Effector CD4-positive, alpha-beta T cell (primary cell): ENCODE measurements at places on chromosomes 7 and 10.

DNA sequence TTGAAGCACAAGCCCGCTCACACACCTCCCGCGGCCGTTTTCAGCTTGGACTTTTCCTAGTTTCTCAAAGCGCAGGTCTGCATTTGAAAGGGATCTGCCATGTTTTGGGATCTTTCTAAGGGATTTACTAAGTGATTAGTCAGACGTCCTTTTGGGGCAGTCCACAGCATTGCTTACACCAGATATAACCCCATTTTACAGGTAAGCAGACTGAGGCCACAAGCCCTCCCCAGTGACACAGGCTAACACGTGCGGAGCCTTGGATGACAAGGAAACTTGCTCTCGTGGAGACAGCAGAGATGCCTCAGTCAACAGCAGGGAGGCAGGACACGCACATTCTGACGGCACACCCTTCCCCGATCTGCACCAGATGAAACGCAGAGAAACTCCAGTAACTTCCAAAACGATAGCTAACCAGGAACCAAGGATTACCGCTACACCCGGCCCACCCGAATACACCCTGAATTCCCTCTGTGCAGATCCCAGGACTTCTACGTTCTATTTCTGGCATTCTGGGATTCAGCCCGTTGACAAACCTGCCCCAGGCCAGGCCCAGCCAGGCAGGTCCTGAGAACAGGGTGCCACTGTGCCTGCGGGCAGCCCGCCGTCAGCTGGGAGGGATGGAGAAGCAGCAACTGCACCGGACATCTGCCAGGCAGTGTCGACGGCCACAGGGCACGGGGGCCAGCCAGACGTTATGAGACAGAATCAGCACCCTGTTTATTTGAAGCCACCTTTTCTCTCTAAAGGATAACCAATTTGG lies 27.9 kb downstream of the FOXL3 start:
- no peak for DNase-seq

- no peak for DNase-seq
Observed at GRCh38 chr10:11535346-11535959, 76.0 kb downstream of the USP6NL start.

DNA sequence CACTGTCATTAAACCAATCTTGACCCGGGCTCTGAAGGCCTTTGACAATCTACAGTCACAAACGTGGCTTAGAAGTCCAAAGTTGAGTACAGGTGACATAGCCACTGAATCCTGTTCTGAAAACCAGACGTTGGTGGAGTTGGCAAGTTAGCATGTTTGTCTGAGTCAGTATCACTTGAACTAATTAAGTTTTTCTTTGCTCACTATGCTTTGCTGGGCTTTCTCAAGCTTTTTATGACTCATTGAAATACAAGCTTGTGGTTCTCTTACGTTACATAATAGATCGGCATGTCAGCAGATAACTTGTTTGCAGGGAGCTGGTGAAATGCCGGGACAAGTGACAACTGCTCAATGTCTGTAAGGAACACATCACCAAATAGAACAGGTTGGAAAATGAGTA lies 53.8 kb downstream of the ARL5B start:
- no peak for DNase-seq

- no peak for DNase-seq
Observed at GRCh38 chr10:61558188-61558587, 104.5 kb upstream of the CABCOCO1 start.

- no peak for DNase-seq
Observed at GRCh38 chr7:122887198-122887597, 938 bp upstream of the CADPS2 start.

- no peak for DNase-seq
Observed at GRCh38 chr7:134783294-134784069, 4.0 kb downstream of the CALD1 start.

DNA sequence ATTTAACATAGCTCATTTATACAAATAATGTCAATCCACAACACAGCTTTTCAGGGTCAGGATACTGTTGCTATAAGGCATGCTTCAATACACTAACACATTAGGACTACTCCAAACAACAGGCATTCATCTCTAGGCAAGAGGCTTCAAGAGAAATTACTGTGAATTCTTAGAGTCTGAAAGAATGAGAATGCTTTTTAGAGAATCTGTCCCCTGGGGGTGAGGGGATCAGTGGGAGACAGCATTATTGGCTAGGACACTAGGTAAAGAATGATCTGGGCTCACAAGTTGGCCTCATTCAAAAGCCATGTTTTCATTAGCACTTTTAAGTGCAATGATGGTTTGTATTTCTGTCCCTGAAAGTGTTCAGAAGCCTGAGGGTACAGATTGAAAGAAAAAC lies 132.6 kb downstream of the SEMA3D start:
- DNase-seq = no peak

- DNase-seq = no peak
Observed at GRCh38 chr7:22115689-22116088, 170.0 kb upstream of the CDCA7L start.

DNA sequence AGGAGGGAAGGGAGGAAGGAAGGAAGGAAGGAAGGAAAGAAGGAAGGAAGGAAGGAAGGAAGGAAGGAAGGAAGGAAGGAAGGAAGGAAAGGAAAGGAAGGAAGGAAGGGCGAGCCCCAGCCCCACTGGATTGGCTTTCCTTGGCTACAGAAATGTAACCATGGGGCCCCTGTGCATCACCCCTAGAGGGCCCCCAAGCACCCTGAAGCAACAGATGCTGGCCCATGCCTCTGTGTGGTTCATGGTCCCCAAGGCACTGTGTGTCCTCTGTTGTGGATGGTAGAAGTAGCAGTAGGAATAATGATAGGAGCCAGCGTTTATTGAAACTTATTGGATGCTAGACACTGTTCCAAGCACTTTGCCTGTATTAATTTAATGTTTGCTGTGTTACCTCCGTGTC lies 116.6 kb upstream of the MACROH2A2 start:
- no peak for DNase-seq

DNA sequence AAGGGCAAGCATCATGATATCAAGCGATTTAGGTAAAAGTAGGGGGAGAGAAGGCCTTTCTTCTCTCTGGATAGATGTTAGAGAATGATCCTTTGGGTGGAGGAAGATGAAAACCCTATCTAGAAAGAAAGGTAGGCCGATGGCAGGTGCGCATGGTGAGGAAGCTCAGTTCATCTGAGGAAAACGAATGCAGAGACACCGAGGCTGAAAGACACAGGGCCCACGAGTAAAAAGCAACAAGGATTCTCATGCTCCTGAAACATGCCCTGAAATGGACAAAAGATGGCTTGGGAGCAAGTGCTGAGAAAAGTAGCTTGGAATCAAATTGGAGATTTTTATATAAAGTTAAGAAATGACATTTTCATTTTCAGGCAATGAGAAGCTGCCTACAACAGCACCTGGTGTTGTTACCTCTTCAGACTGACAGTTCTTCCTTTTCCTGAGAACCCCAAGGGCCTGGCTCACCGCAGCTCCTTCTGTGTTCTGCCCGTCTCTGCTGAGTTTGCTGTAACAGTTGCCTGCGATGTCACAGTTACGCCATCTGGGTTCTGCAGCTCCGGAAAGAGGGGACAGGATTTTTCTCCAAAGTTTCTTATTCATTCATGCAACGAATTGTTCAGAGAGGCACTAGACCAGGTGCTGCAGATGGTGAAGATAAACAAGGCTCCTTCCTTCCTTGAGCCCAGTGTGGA lies 402.0 kb upstream of the KLF6 start:
- DNase-seq = no peak

GRCh38 chr10:20771051-20771450 lies 126.1 kb downstream of the NEBL start:
- no peak for DNase-seq

DNA sequence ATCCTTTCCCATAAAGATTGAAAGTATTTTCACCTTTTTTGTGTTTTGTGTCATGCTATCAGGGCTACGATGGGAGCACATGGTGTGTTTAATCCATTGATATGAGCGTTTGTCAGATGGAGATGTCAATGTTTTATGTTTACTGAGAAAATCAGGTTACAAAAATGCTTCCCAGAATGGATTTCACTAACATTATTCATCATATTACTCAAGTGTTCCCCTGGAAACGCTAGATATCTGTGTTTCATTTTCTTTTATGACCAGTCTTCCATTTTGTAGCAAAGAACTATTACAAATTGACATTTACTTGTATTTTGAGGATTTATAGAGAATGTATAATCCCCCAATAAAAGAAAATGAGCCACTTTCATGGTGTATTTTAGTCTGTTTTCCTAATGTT lies 293.5 kb upstream of the AKR1E2 start:
- no peak for DNase-seq

DNA sequence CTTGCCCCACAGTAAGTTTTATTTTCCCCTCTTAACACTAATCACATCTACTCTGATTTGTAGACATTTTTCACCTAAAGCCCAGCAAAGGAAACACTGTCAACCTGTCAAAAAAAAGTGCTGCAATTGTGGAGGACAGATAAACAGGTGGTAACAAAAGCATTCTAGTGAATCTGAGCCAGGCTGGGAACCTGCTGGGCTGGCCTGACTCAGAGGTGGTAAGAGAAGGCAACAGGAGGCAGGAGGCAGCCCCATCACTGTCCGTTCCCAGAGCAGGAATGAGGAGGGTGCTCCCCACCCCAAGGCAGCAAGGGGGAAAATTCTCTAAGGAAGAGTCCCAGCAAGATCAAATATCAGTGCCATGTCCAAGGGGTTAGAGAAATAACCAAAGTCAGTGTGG lies 19.5 kb upstream of the HERPUD2 start:
- DNase-seq = no peak

DNA sequence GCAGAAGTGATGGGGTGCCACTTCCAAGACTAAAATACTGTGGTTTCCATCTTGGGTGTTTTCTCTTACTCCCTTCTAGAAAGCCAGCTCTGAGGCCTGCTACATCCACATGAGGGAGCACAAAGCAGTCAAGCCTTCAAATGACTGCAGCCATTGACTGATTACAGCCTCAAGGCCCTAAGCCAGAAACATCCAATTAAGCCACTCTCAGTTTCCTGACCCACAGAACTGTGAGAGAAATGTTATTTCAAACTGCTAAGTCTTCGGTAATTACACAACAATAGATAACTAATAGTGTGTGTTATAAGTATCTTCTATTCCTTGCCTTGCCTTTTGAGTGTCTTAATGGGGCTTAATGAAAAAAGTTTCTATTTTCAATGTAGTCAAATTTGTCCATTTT lies 24.8 kb downstream of the BRAF start:
- no peak for DNase-seq

DNA sequence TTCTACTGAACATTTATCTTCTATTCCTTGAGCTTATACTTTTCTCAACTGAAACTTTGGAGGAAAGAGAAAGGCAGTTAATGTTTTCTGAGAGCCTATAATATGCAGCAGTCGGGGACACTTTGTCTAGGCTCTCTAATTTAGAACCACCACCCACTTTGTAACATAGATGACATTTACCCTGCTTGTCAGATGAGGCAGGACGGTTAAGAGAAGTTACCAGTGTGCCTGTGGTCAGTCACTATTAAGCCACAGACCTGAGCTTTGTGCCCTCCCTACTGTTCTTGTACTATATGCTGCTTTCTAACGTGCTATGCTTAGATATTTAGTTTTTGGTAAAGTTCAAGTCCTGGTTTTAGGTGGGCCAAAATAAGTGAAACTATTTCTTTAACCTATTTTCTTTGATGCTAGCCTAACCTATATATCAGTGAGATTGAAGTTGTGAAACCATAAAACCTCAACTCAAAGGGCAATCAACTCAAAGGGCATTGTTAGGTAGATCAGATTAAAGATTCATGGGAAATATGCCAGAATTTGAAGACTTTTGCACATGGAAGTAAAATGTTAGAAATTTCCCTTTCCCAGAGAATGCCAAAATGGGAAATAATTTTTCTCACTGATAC lies 156.5 kb upstream of the AGR3 start:
- DNase-seq = no peak

DNA sequence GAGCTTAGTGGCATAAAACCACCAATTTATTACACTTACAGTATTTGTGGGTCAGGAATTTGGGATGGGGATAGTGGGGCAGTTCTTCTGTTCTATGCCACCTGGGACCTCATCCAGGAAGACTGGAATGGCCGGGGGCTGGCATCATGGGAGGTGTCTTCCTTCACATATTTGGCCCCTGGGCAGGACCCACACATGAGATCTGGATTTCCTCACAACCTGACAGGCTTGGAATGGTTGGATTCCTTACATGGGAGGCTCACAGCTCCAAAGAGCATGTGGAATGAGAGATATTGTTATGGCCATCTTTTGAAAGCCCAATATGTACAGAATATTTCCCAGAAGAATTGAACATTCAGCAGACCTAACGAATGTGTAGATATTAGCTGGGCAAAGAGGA lies 21.9 kb downstream of the LSMEM1 start:
- DNase-seq = no peak

- DNase-seq = no peak
Observed at GRCh38 chr7:26036092-26036491, 115.9 kb upstream of the NFE2L3 start.

DNA sequence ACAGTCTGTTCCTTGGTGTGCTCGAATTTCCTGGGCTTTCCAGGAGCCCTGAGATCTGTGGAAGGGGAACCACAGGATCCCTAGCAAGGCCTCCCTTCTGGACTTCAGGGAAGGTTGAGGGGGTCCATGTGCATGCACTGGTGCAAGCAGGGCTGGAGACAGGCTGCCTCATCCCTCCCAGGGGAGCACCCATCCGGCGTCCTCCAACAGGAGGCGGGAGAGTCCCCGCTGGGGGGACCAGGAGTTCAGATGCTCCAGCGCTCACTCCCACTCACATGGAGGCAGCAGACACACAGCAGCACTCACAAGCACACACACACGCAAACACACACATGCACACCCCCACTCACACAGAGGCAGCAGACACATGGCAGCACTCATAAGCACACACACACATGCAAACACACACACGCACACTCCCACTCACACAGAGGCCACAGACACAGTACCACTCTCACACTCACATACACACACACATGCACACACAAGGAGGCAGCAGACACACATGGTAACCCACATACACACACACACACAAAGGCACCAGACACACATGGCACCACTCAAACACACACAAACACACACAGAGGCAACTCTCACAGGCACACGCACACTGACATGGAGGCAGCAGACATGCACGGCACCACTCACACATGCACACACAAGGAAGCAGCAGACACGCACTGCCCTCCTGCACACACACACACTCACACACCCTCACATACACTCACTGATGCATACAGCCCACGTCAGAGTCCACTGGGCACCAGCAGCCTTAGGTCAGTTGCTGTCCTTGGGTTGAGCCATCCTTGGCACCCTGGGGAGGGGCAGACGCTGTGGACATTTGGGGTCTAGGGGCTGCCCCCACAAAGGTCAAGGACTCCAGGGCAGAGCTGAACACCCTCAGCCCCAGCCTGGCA lies 247.0 kb upstream of the PPP2R2D start:
- DNase-seq = no peak
